ENCODE measurements at places on chromosomes 3 and 15.

DNA sequence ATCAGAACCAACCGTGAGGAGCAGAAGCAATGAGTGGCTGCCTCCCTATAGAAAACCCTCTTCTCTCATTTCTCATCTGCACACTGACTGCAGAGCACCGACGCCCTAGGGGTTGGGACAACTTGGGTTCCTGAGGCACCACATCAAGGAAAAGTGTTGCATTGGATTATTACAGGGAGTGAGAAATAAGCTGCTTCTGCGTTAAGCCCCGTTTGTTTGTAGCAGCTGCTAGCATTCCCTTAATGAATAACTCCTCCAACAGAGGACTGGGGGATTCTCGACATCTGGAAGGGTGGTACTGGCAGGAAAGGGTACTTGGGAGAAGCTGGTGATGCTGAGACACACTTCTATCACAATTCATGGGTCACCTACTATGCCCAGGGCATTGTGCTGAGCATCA lies 25.3 kb upstream of the AGBL1 start:
- DNase-seq = peak; percentile 72

DNA sequence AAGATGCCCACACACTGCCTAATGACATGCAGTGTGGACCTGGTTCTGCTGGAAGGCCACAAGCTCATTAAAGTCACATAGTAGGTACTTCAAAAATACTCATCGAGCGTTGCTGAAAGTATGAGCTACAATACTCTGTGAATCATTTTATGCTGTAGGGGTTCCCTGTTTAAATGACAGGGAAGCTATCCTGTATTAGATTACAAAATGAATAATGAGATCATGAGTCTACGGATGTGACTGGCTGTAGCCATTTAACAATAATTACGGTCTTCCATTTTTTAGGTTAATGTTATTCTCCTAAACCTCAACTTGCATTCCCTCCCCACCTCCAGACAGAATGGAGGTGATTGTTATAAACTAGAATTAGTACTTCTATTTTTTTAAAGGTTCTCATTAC lies 128.2 kb upstream of the FAM3D start:
- DNase-seq = no peak

DNA sequence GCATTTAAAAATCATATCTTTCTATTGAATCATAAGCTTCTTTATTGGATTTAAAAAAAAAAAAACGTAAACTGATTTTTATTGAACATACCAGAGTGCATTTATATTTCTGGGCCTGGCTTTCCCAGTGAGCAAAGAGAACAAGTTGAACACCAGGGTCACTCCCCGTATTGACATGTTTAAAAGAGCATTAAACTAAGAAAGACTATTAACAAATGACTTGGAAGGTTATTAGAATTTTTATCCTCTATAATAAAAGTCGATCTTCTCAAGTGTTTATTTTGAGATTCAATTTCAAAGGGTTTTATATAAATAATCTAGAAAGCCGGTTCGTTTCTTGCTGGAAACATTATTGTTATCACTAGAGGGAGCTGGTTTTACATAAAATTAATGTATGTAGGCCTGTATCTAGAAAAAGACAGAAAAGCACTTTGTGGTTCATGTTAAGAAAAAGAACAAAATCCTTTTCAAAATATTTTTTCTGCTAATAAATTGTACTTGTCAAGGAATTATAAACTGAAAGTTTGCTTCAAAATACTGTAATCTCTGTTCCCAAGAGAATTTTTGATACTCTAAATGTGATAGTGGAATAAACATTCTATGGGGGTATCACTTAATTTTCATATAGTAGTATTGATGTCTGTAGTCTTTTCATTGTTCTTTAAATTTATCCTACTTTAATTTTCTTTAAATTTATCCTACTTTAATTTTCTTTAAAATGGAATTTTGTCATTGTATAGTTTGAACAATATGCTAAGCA lies 321.8 kb upstream of the MME start:
- DNase-seq = no peak

GRCh38 chr3:109973733-109974132 lies 636.4 kb upstream of the DPPA4 start:
- no peak for DNase-seq

DNA sequence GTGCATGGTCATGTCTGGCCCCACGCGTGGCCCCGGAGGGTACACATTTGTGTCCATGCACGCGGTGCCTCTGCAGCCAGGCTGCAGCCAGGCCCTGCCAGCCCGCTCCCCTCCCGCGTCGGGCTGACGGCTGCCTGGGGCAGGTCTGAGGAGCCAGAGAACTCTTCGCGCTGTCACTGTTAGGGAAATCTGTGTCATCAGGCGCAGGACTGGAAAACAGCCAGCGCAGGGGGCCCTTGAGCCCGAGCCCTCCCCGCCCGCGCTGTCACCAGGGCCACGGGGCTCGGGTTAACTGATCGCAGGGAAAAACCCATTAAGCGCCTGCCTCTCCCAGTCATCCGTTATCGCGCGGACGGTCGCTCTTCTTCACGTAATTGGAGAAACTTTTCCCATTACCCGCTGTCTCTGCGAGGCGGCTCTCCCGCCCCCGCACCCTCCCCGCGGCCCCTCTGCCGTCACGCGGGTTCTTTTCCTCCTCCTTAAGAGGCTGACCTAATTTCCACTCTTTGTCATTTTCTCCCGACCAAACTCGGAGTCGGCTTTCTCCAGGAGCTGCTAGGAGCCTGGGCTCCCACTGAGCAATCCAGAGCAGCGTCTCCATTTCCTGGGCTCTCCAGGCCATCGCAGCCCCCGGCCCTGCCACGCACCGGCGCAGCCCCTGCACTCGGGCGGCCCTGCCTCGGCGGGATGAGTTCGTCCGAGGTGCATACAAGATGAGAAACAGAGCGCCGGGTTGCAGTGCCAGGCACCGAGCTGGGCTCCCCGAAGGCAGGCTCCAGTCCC lies 57.5 kb upstream of the PRR23E start:
- DNase-seq = no peak

DNA sequence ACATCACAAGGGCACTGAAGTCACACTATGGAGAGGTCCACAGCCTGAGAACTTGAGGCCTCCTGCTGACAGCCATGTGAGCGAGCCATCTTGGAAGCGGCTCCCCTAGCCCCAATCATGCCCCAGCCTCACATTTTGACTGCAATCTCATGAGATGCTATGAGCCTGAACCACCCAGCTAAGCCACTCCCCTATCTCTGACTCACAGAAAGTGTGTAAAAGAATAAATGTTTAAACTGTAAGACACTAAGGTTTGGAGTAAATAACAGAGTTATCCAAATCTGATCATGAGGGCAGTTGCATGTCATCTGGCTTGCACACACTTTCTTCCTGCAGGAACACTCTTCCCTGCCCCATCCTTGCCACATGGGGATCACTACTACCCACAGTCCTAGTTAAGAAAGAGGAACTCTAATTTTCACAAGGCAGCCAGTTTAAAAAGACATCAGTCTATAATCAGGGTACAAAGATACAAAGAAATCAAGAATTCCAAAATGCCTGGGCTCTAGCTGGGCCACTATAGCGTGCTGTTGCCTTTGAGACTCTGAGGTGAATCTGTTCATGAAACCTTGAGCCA lies 494.2 kb downstream of the FOXP1 start:
- DNase-seq = no peak

DNA sequence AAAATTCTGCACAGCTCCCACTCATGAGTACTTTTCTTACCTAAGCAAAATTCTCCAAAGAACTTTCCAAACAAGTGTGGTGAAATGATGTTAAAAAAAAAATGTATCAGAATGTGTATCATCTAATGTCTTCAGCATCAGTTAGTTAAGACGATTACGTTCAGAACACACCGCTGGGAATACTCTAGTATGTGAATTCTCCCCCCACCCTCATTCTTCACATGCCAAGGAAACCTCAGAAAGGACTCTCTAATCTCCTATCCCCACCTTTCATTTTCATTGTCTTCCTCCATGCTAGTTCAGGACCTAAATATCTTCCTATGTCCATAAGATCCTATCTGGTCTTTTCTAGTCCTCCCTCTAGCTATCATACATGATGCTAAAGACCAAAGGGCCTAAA lies 457.4 kb downstream of the SHQ1 start:
- no peak for DNase-seq

DNA sequence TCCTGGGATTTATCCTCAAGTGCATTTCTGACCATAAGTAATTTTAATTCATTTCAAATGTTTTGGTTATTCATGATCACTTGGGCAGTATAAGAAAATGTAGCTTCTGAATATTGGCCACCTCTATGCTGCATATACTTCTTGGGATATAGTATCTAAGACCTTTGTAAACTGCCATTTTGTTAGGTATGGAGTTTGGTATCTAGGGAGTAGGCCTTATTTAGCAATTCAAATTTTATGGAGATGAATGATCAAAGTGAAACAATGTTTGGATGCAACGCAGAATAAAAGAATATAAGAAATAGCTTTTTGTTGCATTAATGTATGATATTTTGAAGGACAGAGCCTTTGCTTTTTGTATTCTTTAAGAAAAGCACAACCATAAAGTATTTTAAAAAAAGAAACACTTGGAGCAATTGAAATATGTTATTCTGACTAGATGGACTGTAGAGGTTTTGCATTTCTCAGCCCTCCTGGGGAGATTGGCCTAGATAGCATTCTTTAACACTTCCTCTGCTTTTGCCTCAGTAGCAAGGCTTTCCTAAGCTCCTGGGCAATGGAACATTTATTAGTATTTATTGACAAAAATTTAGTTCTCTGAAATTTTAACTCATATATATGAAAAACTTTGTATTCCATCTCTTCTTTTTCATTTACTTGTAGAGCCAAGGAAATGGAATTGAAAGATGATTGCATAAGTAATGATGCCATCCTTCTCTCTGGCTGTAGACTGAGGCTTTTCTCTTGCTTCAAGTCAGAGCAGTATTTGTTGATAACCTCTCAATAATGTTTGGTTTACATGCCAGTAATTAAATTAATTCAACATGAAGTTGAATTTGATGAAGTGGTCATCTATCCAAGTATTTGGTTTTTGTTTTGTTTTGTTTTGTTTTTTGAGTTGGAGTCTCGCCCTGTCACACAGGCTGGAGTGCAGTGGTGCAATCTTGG lies 61.8 kb upstream of the UTS2B start:
- DNase-seq = no peak

DNA sequence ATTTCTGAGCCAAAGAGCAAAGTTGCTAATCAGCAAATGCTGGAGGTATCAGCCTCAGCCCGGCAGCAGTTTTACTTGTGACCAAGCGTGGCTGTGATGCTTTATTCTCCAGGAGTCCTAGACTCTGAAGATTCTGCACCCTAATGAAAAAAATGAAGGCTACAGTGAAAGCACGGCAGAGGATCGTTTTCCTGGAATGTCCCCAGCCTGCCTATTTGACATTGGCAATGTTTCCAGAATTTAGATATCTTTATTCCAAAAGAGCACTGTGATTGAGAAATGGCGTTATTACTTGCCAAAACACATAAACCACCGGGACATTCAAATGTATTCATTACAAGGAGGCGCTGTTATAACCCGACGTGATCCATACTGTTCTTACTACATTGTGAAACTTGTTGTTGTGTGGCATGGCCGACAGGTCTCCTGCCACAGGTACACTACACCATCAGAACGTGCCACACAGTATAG lies 263.8 kb downstream of the SLCO3A1 start:
- DNase-seq = no peak

GRCh38 chr15:65384895-65385869 lies 7.4 kb upstream of the IGDCC3 start:
- peak; percentile 97 for DNase-seq

GRCh38 chr15:99140590-99140989 lies 35.7 kb downstream of the SYNM start:
- no peak for DNase-seq

- no peak for DNase-seq
Observed at GRCh38 chr3:149470381-149470780, 4.1 kb upstream of the TM4SF4 start.

GRCh38 chr3:30470496-30470895 lies 135.9 kb upstream of the TGFBR2 start:
- DNase-seq = no peak

DNA sequence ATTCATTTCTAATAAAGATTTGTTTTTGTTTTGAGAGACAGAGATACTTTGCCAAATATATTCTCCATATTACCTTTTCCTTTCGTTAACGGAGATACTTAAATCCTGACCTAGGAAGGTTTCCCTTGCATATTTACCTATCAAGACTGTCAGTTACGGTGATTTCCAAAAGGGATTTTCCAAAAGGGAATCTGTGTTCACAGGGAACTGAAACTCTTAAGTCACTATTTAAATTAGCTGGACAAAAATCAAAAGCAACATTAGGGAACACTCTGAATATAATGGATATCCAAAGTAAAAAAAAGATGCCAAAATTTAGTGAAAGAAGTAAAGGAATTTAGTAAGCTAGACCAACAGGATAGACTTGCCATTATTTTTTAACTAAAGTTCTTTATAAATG lies 576 bp downstream of the LRRFIP2 start:
- no peak for DNase-seq

GRCh38 chr3:133460809-133461208 lies 61.0 kb downstream of the BFSP2 start:
- DNase-seq = no peak

DNA sequence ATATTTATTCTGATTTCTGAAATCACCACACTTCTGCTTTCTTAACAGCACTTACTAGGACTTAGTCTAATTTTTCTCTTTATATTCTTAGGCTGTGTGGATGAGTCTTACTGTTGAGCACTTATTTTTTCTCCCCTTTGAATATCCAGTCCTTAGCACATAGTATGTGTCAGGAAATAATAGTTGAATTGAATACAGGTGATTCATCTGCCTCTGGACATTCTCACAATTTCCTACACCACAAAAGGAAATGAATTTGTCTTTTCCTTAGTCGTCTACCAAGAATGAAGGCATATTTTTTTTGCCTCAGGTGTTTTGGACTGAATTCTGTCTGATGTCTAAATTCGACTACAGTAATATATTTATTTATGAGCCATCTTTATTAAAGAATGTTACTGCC lies 204.2 kb downstream of the GHSR start:
- no peak for DNase-seq

DNA sequence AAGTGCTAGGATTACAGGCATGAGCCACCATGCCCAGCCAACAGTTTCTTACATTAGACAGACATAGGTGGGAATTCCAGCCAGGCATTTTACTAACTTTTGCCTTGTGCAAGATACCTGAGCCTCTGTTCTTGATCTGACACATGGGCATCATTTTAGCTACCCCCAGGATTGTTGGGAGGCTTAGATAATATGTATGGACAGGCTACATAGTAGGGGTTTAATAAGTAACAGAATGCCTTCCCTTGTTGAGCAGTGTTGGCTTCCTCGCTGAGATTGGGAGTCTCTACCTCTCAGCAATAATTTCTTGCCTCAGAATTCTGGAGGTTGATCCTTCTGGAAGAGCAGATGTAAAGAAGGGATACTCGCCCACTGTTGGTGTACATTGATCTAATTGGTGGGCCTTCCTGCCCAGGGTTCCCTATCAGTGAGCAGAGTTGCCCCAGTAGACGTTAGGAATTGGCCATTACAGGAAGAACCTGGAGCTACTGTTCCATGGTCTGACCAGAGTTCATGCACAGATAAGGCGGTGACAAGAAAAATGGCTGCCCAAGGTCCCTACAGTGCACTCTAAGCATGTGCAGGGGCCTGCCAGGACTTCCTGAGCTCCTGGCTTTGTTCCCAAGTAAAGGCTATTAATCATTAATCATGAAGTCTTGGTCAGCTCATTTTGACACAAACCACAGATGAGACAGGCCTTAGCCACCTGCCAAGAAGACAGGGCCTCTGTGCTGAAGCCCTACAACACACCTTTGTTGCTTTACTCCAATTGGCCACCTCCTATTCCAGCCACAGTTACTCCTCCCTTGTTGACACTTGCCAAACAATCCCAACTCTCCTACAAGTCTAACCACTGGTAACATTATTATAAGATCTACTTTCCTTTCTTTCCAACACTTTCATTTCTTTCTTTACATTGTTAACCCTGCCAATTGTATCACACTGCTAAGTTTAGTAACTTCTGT lies 5.0 kb upstream of the IL17RE start:
- DNase-seq = no peak

Data from esophagus muscularis mucosa (tissue), 4 donors.